Activated naive CD4-positive, alpha-beta T cell treated with anti-CD3 and anti-CD28 coated beads, Interleukin-2, amount 50 U/mL, for 72 hours (primary cell): ENCODE measurements at places on chromosomes 12 and 14.

DNA sequence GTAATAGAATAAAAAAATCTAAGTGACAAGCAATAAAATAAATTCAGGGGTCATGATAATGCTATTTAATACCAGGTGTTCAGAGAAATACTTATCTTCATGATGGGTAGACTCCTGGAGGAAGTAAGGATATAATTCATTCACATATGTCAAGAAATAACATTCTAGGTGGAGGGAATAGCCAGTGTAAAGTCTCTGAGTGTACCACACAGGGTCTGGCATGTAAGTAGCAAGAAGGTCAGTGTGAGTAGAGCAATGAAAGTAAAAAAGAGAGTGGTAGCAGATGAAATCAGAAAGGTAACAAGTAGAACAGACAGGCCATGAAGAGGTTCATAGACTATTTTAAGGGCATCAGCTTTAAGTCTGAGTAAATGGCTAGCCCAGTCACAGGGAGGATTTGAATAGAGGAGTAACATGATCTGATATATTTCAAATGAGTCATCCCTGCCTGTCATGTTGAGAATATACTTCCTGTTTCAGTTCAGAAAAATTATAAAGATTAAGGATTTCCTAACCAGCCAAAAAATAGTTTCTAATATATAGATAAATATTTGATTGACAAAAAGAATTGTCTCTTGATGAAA lies 519.9 kb downstream of the C12orf50 start:
- no peak for DNase-seq

DNA sequence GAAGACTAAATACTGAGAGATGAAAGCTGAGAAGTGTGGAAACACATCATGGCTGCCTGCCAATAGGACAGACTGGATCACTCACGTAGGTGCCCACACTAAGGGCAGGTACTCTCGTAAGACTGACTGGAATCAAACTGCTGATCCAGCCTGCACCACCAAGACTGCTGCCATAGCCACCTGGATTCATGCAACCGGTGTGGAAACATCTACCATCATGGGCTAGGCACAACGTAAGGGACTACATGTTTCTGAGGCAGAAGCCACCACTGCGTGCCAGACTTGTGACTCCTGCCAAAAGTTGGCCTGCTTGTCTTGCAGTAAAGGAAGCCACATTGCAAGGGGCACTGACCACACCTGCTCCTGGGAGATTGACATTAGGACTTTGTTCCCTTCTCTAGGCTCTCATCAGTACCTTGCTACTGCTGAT lies 3.8 kb downstream of the POMT2 start:
- DNase-seq, result no peak

DNA sequence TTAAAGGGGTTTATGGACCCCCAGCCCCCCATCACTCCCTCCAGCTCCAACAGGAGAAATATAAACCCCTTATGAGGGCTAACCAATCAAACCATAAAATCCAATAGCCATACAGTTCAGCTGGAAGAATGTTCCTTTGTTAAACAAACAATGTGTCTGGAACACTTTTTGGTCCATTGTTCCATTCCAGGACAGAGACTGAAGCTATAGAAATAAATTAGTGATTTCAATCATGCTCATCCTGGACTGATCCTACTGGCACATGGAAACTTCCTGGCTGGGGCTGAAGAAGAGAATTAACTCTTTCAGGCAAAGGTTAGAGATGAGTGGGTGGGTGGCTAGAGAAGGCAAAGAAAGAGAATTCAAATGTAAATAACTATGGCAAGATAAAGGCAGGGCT lies 63.4 kb downstream of the ANO2 start:
- DNase-seq, result no peak

DNA sequence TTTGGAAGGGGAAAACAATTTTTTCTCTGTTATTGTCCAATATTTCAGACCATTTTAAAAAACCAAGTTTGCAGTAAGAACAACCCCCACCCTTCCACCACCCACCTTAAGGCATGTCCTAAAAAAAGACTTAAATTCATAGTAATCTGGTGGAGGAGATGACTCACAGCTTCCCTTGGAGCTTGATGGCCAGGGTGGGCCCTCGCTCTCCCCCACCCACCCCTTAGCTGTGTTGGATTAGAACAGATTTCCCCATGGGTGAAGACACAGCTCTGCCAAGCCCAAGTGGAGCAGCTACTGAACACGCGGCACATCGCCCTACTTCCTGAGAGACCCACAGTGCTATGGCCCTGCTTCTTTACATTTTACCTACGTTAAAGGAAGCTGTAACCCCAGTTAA lies 140.3 kb downstream of the GCH1 start:
- DNase-seq, result no peak

DNA sequence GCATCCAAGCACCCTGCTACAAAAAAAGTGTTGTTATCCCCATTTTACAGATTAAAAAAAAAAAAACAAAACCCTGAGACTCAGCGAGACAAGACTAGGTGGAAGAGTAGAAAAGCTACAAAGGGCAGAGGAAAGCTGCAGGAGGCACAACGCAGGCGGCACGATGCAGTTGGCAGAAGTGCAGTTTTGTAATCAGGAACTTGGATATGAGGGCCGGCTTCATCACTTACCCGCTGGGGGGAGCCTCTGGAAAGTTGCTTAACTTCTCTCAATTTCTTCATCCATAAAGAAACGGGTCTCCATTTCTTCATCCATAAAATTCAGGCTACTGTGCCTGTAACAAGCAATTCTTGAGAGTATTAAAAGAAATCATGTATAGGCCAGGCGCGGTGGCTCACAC lies 33.1 kb upstream of the CCDC60 start:
- no peak for DNase-seq
